ENCODE measurements at places on chromosomes 4 and X.

GRCh38 chr4:47531241-47531953, 46.3 kb downstream of the ATP10D start:
- DNase-seq = peak; percentile 79

- no peak for DNase-seq
Observed at GRCh38 chr4:185849664-185850550, 37.9 kb upstream of the SORBS2 start.

GRCh38 chr4:168259096-168259495, 59.5 kb downstream of the DDX60 start:
- no peak for DNase-seq

DNA sequence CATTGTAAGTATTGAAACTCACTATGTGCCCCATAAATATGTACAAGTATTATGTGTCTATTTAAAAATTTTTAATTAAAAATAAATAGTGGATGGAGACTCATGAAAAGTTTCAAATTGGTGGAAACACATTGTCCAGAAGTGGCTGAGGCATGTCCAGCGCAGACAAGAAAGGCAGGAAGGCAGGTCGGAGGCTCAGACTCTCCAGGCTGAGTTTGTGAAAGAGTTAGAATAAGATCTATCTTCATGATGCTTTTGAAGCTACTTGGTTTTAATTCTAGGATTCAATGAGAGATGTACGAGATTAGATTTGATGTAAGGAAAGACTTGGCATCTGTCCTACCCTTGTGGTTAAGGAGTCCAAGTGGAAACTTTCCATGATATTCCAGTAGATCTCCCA, 19.8 kb downstream of the PNMA6F start:
- DNase-seq = no peak

Data from activated CD4-positive, alpha-beta T cell treated with anti-CD3 and anti-CD28 coated beads, Interleukin-2, Interleukin-4, amounts not matched to agents 100 ng/mL and 50 ng/mL, durations not matched to agents 16 hours and 8 hours (primary cell).